Activated naive CD4-positive, alpha-beta T cell (primary cell): ENCODE measurements at places on chromosomes 1 and 21.
A peak's percentile ranks its signal among the peaks of the same experiment; 100 is the strongest.

- DNase-seq = no peak
These were observed 1099.9 kb downstream of the PLA2G4A start for GRCh38 chr1:187928696-187929095.

DNA sequence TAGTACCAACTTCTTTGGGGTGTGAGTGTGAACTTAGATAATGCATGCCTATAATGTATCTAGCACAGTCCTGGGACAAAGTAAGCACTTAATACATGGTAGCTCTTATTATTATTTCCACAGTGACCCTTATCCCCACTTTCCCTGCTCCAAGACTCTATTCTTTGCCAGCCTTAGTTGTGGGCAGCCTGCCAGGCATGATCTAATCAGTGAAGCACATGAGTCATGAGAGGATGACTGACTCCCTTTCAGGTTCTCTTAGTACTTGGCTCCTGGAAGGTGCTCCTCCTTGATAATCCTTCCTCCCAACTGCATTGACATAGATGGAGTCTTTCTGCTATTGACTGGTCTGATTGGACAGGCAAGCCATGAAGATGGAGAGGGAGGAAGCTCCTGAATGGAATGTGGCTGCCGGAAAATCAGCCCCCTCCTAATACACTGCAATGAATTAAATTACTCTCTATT is 17.4 kb upstream of the GNG12 start:
- no peak for DNase-seq

DNA sequence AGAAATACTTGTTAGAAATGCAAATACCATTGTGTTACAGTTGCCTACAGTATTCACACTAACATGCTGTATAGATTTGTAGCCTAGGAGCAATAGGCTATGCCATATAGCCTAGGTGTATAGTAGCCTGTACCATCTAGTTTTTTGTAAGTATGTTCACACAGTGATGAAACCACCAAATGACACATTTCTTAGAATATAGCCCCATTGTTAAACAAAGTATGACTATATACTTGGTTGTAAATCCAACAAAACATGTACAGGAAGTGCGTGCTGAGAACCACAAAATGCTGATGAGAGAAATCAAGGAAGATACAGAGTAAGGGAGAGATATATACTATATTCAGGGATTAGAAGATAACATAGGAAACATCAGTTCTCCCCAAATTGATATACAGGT is 92.2 kb downstream of the POU2F1 start:
- no peak for DNase-seq

- DNase-seq = no peak
These were observed 176.8 kb downstream of the DISC1 start for GRCh38 chr1:231803353-231803752.

GRCh38 chr1:11151826-11152612 is 37.1 kb upstream of the ANGPTL7 start:
- no peak for DNase-seq

DNA sequence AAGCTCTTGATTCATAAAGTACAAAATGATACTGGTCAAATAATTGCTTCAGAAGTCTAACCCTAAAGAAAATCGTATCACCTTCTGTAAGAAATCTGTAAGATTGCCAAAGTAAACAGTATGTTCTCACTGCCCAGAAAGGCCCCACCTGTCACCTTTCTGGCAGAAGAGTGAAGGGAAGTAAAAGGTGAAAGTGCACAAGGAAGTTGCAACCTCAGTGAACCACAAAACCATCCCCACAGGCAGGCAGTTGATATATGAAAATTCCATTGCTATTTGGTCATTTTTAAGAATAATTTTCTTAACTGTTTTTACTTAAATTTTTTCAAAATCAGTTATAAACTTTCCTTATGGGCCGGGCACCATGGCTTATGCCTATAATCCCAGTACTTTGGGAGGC is 48.5 kb upstream of the FBXO28 start:
- DNase-seq = no peak

DNA sequence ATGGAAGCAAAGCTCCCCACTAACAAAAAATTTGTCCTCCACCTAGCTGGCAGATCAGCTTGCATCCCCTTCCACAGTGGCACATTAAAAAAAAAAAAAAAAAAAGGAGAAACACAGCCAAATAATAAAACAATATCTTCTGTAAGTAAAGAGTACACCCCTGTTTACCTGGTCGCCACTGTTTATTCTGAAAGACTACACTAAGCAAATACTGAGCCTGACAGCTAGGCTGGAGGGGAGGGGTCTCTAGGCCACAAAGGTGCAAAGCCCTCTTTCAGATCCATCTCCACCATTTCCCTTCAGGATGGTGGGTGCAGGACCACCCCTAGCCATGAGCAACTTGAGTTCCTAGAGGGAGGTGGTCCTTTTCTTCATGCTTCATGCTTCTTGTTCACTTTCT is 22.8 kb upstream of the SLC45A3 start:
- DNase-seq = no peak

- DNase-seq = no peak
These were observed 17.3 kb upstream of the RBM15 start for GRCh38 chr1:110321846-110322245.

- DNase-seq = no peak
These were observed 16.6 kb upstream of the ESRRG start for GRCh38 chr1:216739793-216740192.

DNA sequence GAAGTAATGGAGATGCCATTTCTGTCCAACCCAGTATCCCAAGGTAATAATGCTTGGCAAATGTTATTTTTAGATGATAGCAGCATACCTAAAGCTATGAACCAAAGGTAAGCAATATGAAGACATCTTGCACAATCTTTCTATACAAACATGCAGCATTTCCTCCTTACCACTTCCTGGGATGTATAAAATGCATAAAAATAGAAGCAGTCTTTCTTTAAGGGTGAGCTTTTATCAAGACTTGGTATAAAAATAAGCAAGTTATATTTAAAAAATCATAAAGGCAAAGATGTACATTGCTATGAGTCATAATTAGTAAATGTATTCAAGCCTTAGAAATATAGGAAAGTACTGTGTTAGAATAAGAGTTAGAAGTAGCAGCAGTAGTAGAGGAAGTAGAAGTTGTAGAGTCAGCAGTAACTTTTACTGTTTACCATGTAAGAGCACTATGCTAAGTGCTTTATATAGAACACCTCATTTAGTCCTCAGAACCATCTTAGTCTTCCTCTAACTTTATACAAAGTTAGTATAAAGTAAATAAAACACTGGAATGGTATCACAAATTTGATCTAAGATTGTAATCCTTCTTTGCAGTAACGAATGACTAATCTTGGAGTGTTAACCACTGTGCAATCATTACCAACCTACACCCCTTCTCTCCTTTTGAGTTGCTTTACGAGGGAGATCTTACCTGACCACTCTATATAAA is 371.3 kb downstream of the VAV3 start:
- no peak for DNase-seq

DNA sequence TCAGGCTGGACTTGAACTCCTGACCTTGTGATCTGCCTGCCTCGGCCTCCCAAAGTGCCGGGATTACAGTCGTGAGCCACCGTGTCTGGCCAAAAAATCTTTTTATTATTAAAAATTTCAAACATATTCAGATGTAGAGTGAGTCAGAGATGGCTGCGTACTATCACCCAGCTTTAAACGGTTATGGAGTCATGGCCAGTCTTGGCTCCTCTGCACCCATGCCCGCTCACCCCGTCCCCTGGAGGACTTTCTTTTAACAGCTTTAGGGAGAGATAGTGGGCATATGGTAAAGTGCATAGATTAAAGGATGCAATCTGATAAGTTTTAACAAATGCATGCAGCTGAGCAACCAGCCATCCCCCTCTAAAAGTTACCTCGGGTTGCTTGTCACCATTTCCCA is 51.8 kb downstream of the TNFRSF8 start:
- DNase-seq = no peak

GRCh38 chr1:208604295-208604694 is 360.1 kb upstream of the PLXNA2 start:
- no peak for DNase-seq

- no peak for DNase-seq
These were observed 144.0 kb downstream of the FMN2 start for GRCh38 chr1:240235521-240236288.

GRCh38 chr1:179889589-179889988 is 7.5 kb downstream of the TOR1AIP1 start:
- DNase-seq = no peak

GRCh38 chr1:220451532-220451931 is 76.4 kb upstream of the MARK1 start:
- DNase-seq = no peak

DNA sequence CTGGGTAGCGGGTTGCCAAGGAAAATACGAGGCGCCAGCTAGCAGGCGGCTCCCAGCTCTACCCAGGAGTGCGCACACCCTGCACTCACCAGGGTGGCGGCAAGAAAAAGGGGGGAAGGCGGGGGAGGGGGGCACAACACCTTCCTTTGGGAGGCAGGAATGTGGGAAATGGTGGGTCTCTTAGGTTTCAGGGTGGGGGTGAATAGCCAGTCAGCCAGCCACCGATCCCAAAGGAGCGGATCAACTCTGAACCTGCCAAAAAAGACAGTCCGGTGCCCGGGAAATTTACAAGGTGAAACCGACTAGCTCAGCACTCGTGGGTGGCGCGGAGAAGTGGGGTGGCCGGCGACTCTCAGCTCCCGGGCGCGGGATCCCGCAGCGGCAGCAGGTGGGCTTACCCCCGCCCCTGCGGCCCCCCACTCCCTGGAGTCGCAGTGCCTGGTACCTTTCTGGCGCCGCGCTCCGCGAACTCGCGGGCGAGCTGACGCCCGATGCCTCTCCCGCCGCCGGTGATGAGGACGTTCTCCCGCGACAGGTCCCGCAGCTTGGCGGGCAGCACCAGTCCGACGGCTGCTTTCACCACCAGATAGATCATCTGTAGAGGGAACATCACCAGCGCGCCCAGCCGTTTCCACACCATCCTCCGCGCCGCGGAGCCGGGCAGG is 1.2 kb downstream of the DHRS3 start:
- DNase-seq = peak; percentile 20

- no peak for DNase-seq
These were observed 1167.8 kb upstream of the NCAM2 start for GRCh38 chr21:19830446-19830845.

DNA sequence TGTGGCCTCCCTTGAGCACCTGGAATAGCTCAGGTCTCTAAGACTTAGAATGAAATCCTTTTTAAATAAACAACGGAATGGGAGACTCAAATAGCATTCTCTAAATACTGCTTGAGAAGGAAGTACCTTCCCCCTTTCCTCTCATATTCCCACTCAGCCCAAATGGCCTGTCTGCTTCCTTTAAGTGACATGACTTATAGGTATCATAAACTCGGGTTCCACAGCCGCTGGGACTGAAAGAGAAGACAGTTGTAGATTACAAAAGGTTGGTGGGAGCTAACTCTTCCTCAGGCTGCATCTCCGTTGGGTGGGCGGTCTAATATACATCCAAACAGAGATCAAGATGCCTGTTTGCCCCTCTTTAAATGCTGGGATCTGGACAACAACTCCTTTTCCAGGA is 1.2 kb upstream of the HMCN1 start:
- no peak for DNase-seq
